Activated effector memory CD4-positive, alpha-beta T cell treated with anti-CD3 and anti-CD28 coated beads, Interleukin-2, amount 50 U/mL, for 16 hours (primary cell): ENCODE measurements at places on chromosomes 7 and 10.

DNA sequence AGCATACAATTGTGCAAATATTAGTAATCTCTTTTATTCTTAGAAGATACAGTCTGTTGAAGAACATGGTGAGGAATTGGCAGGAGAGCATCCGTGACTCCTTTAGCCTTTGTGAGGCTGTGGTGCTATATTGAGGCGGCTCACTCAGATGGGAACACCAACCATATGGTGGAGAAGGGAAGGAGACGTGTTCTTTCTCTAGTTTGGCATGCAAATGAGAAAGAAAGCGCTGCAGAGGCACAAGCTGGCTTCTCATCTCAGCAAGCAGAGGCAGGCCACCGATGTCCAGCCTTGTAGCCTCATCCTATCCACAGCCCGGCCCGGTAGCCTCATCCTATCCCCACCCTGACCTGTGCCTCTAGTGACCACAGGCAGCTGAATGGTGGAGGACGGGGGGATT lies 288.3 kb downstream of the CAMK1D start:
- no peak for DNase-seq

DNA sequence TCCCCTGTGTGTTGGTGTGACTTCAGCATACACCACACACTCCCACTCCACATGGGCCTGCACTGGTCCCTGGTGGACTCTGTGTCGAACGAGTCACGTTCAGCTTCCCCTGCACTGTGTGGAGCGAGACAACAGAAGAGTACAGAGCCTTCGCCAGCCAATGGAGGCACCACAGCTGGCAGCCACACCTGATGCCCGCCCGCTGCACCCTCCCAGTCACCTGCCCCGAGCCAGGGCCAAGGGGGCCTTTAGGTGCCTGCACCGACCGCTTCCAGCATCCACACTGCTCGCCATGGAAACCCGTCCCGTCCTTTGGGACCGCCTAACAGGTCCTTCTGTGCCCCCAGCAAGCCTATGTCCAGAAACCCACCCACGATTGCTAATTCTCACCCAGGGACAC lies 9.2 kb downstream of the FOXL3 start:
- peak; percentile 50 for DNase-seq

DNA sequence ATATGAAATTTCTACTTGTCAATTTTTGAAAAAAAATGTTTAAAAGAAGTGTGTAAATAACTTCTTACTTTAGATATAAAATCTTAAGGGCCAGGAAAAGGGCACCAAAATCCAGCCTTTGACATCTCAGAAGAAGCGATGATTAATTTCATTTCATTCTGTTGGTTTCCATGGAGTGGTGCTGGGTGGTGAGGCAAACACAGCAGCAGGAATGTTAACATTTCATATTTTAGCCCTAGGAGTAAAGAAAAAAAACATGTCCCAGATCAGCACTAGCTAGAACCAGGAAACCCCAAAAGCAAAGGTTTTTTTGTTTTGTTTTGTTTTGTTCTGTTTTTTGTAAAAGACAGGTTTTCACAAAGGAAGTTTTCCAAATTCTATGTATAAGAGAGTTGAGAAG lies 298.8 kb upstream of the C7orf33 start:
- no peak for DNase-seq

DNA sequence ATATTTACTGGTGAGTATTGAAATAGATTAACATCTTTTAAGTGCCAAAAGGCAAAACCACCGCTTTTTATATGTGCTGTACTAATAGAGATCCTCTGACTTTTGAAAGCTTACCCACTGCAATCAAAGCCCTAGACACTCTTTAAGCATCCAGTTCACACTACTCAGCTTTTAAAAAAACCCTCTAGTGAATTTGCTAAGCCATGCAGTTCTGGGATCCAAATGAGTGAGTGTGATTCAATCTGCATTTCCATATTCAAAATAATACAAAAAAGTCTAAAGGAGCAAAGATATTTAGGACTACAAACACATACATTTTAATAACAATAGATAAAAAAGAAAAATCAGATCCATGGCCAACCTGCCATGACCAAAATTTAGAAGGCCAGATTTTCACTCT lies 288.2 kb downstream of the MAGI2 start:
- DNase-seq: no peak

DNA sequence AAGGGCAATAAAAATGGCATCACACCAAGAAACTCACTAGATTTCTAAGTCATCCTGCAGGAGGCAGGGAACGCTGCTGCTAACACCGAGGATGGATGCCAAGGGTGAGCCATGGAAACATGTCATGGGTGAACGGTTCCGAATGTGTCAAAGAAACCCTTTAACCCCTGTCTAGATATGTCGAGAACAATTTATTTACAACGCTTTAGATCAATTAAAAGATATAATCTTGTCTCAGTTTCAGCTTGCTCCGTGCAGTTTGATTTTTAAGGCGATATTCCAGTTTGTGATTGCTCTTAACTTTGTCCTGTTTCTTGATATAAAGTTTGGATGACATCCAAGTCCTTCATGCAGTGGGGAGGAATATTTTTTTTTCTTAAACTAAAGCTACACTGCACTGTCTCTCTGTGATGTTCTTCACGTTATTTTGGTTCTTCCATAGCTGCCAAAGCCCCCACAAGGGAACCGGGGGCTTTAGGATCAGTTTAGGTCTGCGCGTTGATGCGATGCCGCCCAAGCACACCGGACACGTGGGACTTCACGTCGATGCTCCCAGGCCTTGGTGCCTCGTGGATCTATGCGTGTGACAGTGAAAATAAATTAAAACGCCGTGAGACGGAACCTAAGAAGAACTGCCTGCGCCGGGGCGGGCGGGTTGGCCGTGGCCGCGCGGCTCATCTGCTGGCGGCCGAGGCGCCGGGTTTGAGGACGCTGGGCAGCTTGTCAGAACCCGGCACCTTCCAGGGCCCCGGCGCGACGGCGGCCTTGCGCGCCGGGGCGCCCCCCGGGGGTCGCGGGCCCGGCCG lies 220.3 kb downstream of the PHTF2 start:
- no peak for DNase-seq

DNA sequence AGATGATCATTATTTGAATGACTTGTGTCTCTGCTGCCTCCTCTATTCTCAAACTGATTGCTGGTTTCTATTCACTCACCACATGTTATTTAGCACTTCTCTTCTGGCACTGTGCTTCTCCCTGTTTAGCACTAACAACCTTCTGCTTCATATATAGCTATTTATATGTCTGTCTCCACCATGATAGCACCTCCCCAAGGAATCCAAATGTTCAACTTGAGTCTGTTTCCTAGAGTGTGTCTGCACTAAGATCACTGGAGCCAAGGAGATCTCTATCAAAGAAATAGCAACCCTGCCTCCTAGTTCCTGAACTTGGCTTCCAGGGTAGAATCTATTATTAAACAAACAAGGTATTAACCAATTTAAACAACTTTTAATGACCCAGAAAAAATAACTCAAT lies 104.5 kb downstream of the CYP26A1 start:
- no peak for DNase-seq

DNA sequence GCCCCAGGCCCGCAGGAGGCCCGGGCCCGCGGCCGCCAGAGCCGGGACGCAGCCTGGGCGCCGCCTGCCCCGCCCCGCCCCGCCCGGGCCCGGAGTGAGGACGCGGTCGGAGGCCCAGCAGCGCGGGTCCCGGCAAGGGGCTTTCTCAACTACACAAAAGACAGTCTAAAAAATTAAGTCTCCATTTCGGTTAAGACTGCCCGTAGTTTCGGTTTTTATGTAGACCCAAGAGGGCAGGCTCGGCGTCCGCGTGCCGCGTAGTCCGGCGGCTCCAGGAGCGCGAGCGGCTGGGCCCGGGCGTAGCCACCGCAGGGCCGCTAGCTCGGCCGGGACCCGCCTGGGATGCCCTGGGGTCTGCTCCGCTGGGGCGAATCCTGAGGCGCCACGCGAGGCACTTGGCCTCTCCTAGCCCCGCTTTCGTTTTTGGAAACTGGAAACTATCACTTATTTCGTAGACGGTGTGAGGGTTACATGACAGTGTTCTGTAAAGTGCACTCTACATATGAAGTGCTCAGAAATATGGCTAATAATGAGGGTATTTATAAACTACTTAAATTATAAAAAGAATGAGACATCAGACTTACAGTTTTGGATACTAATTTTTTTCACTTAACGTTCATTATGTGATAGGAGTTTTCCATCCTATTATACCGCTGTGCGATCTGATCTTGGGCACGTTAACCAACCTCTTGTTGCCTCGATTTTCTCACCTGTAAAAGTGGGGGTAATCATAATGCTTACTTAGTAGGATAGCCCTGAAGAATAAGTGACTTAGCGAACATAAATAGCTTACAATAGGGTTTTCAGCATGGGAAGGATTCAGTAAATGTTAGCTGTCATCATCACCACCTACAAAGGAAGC lies 573 bp downstream of the BLVRA start:
- peak; percentile 79 for DNase-seq

DNA sequence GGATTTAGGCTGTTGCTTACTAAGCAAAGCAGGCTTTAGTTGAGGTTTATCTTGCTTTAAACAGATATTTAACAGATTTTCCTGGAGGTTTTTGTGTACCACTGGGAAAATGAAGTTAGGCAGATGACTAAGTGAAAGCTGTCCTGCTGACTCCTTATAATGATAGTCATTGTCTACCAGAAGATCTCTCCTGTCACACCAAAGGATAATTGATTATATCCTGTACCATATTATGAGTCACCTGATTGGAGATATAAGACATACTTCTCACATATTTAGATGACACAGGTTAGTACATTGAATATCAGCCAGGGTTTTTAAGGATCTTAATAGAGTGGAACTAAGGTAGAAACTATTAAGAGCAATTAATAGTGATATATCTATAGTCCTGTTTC lies 68.4 kb downstream of the PTEN start:
- DNase-seq: no peak

DNA sequence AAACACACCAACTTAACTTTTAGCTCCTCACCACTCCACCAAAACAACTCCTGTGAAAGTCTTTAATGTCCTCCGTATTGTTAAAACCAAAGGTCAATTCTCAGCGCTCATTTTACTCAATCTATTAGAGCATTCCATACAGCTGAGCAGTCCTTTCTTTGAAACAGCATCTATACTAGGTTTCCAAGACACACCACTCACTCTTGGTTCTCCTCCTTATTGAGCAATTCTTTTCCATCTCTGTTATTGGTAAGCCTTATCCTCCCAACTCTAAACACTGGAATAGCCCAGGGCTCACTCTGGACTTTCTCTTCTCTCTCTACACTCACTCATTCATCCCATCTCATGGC lies 34.9 kb downstream of the COA1 start:
- DNase-seq: no peak

DNA sequence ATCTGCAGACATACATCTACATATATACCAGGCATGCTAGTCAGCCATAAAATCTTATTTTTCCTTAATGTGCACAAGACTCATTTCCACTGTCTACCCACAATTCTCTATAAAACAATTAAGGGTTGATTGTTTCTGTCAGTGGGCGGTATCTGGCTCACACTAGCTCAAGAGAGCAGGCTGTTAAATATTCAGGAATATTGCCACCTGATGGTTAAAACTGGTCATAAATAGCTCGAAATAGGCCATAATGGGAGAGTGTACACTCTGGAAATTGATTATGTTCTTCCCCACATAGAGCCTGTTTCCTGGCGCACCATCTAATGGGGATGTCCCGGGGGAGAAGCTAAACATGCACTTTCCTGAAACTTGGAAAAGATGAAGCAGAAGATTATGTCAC lies 620.6 kb upstream of the ANKRD30A start:
- DNase-seq: no peak

DNA sequence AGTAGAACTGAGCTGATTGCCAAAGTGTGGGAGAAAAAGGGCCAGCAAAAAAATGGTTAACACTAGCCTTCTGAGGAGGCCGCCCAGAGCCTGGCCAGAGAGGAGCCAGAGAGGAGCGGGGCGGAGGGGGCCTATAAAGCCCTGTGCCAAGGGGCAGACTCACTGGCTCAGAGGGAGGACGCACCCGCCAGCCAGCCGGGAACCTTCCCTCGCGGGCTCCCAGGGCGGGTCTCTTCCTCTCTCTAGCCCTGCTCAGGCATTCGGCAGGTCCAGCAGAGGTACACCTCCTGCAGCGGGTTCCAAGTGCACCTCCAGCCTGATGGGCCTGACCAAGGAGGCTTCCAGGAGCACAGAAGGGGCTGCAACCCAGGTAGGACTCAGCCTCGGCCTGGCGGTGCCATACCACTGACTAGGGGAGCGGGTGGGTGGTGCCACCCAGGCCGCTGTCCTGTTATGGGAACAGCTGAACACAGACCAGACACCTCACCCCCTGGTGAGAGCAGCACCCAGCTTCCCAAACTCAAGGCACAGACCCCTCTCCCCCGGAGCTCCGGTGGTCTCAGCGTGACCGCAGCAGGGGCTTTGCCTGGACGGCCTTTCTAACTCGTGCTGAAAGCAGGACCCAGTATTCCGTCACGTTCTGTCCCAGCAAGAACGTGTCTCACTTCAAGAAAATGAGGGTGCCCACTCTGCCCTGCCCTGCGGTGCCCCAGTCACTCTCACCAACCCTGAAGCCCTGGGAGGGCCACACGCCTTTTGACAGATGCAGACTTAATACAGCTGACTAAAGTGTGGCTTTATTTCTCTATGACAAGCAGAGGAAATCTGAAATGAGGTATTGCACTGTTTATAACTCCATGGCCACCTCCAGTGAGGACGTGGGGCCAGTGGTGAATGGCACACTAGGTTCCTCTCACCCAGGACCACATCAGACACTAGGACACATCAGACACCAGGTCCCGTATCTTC lies at the start of gene GPER1:
TSS of gene GPER1 (plus strand) at position 162 of the 969 bp plus-strand sequence. CDS start 3,616 bp downstream, outside the sequence.
- no peak for DNase-seq

DNA sequence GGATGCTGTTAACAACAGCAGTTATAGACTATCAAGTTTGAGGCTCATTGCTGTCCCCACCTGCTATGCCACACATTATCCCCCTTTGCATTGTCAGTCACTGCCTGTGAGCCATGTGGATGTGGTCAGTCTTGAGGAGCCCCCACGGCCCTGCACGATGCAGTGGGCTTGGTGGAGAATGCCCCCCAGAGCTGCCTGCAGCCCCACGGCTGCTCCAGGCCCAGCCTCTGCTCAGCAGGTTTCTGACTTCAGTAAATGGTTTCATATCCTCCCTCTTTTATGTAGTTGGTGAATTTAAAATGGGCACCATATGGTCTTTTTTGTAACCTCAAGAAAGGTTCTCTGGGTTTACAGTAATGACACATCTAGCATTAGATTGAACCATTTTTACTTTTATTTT lies 164.1 kb downstream of the EBF3 start:
- no peak for DNase-seq

GRCh38 chr10:13518076-13518692 lies 10.6 kb downstream of the BEND7 start:
- no peak for DNase-seq

DNA sequence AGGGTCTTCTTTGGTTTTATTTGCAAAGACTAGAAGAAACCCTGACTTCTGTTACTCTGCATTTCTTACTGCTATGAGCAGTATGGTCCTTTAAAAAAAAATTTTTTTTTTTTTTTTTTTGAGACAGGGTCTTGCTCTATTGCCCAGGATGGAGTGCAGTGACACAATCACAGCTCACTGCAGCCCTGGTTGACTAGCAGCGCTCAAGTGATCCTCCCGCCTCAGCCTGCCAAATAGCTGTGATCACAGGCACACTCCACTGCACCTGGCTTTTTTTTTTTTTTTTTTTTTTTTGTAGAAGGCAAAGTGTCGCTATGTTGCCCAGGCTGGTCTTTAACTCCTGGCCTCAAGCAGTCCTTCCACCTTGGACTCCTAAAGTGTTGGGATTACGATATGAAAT lies 17.4 kb downstream of the CNNM2 start:
- DNase-seq: no peak
